ENCODE measurements at places on chromosomes 1 and 21. TPM values are rescaled to one million over a fixed set of nuclear protein-coding genes. Genes with fewer than 3 reads are reported as not detected.

GRCh38 chr1:55517036-55517435, 301.9 kb upstream of the USP24 start:
- no peaks in the 10 kb centered on the region for H3K27me3 ChIP-seq
- DNase-seq = no peak
- no peak overlapping the region for H3K4me3 ChIP-seq
- H3K27ac ChIP-seq = no peak overlapping the region

The LCE2B gene
- not detected for total RNA-seq

DNA sequence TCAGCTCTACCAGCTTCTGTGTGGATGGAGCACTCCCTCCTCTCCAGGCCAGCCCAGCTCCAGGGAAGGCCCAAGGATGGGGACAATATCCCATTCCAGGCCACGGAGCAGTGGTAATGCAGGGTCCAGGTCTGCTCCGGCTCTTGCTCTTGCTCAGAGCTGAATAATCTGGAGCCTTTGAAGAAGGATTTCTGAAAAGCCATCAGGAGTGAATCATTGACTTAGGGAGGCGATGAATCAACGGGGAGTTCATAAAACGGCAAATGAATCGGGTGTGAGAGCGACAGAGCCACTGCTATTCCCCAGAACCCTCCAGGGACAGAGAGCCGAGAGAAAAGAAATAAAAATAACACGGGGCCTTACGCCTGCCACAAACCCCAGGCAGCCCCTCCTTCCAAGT, 7.7 kb downstream of the POU3F1 start:
- H3K4me3 ChIP-seq = no peak overlapping the region
- no peak overlapping the region for H3K27ac ChIP-seq
- DNase-seq = no peak
- peaks cover 36% of the 10 kb centered on the region for H3K4me1 ChIP-seq
- peaks cover 2% of the 10 kb centered on the region for H3K36me3 ChIP-seq
- no peaks in the 10 kb centered on the region for H3K27me3 ChIP-seq

The AMY1A gene
- not detected for total RNA-seq

The RPTN gene
- total RNA-seq = not detected

GRCh38 chr1:242055749-242056320, 56.9 kb upstream of the MAP1LC3C start:
- no peaks in the 10 kb centered on the region for H3K36me3 ChIP-seq
- DNase-seq = no peak
- H3K4me1 ChIP-seq = no peaks in the 10 kb centered on the region
- no peak overlapping the region for H3K4me3 ChIP-seq
- H3K27me3 ChIP-seq = no peaks in the 10 kb centered on the region
- no peak overlapping the region for H3K27ac ChIP-seq

The DMBX1 gene
- total RNA-seq = 0.06 TPM

The OXCT2 gene
- 2.1 TPM for total RNA-seq

The MSTO1 gene
- total RNA-seq = 36.6 TPM

DNA sequence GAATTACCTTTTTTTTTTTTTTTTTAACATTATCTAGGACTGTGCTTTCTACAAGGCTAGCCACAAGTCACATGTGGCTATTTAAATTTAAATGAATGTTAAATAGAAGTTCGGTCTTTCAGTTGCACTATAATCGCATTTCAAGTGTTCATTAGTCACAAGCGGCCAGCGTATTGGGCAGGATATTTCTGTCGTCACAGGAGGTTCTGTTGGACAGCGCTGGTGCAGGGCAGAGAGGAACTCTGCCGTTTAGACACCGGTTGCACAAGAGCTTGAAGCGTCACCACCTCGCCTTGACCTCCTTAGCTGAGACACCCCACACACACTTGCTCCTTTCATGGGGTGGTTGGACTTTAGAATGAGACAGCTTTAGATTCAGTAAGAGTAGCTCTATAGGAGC, 64.1 kb downstream of the BACE2 start:
- H3K4me1 ChIP-seq = no peaks in the 10 kb centered on the region
- H3K36me3 ChIP-seq = no peaks in the 10 kb centered on the region
- no peaks in the 10 kb centered on the region for H3K27me3 ChIP-seq
- no peak for DNase-seq
- H3K27ac ChIP-seq = no peak overlapping the region

GRCh38 chr1:210446479-210446878, 117.8 kb downstream of the HHAT start:
- H3K27me3 ChIP-seq = no peaks in the 10 kb centered on the region
- peak; percentile 66 for DNase-seq
- no peak overlapping the region for H3K4me3 ChIP-seq
- no peaks in the 10 kb centered on the region for H3K36me3 ChIP-seq
- peaks cover 16% of the 10 kb centered on the region for H3K4me1 ChIP-seq
- H3K27ac ChIP-seq = no peak overlapping the region

The ADGRL2 gene
- total RNA-seq = 270 TPM

The CRYAA gene
- total RNA-seq = not detected

DNA sequence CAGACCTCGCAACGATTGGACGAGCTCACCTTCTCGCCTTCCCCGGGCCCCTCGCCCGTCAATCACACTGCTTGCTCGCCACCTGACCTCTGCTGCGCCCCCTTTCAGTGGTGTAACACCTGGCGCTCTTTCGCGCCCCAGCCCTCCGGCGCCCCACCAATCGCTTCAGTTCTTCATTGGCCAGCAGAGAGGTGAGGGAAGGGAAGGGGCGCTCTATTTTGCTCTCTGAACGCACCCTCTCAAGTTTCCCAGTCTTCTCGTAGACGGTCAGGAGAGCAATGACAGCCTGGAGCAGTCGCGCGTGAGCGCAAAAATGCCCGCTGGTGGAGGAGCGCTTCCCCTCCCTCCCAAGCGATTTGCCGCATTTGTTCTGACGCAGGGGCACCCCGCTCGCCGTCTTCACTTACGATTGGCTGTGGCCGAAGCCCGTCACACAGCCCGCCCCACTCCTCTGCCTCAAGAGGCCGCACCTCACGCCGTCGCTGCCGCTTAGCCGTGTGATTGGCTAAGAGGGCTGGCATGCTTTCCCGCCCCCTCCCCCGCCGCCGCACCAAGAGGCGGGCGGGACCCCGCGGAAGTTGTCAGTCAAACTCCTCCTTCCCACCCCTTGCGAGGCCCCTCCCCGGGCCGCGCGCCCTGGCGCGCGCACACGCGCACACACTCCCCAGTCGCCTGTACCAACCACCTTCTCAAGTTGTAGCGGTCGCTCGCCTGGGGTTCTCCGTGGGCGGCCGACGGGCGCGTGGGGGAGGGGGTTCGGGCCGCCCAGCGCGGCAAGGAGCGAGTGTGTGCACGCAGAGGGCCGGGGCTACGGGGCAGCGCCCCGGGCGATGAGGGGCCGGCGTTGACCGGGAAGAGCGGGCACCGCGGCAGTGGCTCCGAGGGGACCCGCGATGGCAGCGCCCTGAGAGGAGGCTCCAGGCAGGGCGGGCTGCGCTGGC, at the start of gene PPP2R5A:
TSS of gene PPP2R5A (plus strand) at position 667 of the 941 bp plus-strand sequence. CDS start 701 bp downstream, outside the sequence.
- peak; percentile 100 for DNase-seq
- peaks cover 13% of the 10 kb centered on the region for H3K4me1 ChIP-seq
- H3K27ac ChIP-seq = peak within 1 kb of the TSS; percentile 56
- H3K36me3 ChIP-seq = no peaks in the 10 kb centered on the region

- peaks cover 9% of the 10 kb centered on the region for H3K4me1 ChIP-seq
- peak overlapping the region; percentile 63 for H3K4me3 ChIP-seq
- H3K27me3 ChIP-seq = peaks cover 12% of the 10 kb centered on the region
- DNase-seq = peak; percentile 39
- no peak overlapping the region for H3K27ac ChIP-seq
- no peaks in the 10 kb centered on the region for H3K36me3 ChIP-seq
These were observed 726 bp upstream of the CYB5R1 start for GRCh38 chr1:202967684-202968281.

- no peak overlapping the region for H3K4me3 ChIP-seq
- no peaks in the 10 kb centered on the region for H3K36me3 ChIP-seq
- H3K4me1 ChIP-seq = peaks cover 5% of the 10 kb centered on the region
- peaks cover 3% of the 10 kb centered on the region for H3K27me3 ChIP-seq
These were observed 455.1 kb upstream of the VAMP3 start for GRCh38 chr1:7315946-7316345.

The IL10RB gene
- total RNA-seq = 5.6 TPM

- DNase-seq = no peak
- H3K4me3 ChIP-seq = no peak overlapping the region
- no peaks in the 10 kb centered on the region for H3K36me3 ChIP-seq
- no peaks in the 10 kb centered on the region for H3K27me3 ChIP-seq
- no peaks in the 10 kb centered on the region for H3K4me1 ChIP-seq
- H3K27ac ChIP-seq = no peak overlapping the region
These were observed 236.0 kb upstream of the NR5A2 start for GRCh38 chr1:199791495-199791894.

DNA sequence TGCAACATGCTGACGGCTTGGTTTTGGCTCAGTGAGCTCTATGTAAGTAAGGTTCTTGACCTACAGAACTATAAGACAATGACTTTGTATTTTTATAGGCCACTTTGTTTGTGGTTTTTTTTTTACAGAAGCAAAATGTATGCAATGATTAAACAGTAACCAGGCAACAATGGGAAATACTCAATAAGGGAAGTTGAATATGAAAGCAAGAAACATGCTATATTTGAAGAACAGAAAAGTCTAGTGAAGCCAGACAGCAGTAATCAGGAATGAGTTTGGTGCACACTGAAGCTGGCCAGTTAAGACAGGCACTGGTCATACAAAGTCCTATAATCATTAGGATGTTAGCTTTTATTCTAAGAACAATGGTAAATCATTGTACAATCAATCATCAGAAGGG, 1926.8 kb downstream of the NCAM2 start:
- no peaks in the 10 kb centered on the region for H3K27me3 ChIP-seq
- no peak for DNase-seq
- H3K27ac ChIP-seq = no peak overlapping the region
- no peak overlapping the region for H3K4me3 ChIP-seq
- no peaks in the 10 kb centered on the region for H3K36me3 ChIP-seq

DNA sequence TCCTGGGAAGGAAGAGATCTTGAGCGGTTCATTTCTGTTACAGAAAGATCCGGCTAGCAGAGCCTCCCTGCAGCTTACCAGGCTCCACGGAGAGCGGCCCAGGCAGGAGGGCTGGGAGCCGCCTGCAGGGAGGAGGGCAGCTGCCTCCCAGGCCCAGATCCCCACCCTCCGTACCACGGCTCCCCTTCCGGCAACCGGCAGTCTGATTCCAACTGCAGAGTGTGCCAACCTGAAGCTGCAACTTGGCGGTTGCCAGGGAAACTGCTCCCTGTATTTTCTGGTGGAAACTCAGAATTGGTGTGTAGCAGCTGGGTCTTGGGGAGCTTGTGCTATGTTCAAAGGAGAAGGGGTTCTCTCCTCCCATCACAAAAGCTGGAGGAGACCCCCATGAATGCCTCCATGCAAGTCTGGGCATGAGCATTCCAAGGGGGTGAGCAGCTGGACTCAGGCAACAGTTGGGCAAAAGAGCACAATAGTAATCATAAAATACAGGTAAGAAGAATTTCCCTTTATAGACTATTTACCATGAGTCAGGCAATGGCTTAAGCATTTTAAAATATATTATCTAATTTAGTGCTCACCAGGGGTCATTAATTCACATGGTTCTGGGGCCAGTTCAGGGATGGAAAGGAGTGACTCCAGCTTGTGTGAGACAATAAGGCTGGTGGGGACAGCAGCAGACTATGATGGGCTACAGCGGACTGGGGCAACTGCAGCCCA, 46.1 kb upstream of the KAZN start:
- no peak overlapping the region for H3K4me3 ChIP-seq
- H3K27ac ChIP-seq = no peak overlapping the region
- peak; percentile 13 for DNase-seq

The FAM72C gene
- 14.8 TPM for total RNA-seq

DNA sequence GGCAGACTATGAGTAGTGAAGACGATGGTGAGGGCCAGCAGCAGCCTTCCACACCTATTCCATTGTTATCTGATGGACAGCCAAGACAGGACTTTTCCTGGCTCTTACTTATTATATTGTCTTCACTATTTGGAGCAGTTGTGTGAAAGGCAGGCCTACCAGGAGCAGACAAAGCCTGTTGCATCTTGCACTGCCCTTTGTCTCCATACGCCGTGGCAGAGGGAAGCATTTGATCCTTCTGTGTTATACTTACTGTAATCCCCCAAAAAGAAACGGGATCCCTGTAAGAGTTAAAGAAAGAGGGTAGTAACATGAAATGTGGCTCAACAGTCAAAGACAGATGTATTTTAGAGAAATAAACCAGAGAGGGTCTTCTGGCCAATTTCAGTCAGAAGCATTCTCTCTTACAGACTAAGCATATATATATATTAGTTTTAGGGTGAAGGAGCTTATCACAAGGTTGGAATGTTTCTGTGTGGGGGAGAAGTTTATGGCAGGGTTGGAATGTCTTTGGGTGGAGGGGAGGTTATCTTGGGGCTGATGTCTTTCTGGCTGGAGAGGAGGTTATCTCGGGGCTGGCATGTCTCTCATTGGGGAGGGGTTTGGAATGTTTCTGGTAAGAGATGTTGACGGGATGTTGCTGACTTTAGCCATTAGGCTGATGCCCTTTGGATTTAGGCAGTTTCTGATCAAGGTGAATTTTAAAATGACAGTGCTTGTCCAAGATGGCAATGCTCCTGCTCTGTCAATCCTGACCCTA, 23.4 kb upstream of the HSD3B1 start:
- H3K27me3 ChIP-seq = no peaks in the 10 kb centered on the region
- DNase-seq = no peak
- H3K4me3 ChIP-seq = no peak overlapping the region
- H3K36me3 ChIP-seq = no peaks in the 10 kb centered on the region

The IVL gene
- not detected for total RNA-seq

- H3K27me3 ChIP-seq = no peaks in the 10 kb centered on the region
- H3K4me1 ChIP-seq = peaks cover 14% of the 10 kb centered on the region
- H3K36me3 ChIP-seq = peaks cover 5% of the 10 kb centered on the region
These were observed 37.6 kb downstream of the PUM1 start for GRCh38 chr1:31027693-31028526.

- H3K4me3 ChIP-seq = peak overlapping the region; percentile 99
- peaks cover 11% of the 10 kb centered on the region for H3K27me3 ChIP-seq
- DNase-seq = peak; percentile 41
- H3K36me3 ChIP-seq = no peaks in the 10 kb centered on the region
- H3K4me1 ChIP-seq = peaks cover 8% of the 10 kb centered on the region
These were observed 1.6 kb downstream of the PHF13 start for GRCh38 chr1:6614929-6615785.

DNA sequence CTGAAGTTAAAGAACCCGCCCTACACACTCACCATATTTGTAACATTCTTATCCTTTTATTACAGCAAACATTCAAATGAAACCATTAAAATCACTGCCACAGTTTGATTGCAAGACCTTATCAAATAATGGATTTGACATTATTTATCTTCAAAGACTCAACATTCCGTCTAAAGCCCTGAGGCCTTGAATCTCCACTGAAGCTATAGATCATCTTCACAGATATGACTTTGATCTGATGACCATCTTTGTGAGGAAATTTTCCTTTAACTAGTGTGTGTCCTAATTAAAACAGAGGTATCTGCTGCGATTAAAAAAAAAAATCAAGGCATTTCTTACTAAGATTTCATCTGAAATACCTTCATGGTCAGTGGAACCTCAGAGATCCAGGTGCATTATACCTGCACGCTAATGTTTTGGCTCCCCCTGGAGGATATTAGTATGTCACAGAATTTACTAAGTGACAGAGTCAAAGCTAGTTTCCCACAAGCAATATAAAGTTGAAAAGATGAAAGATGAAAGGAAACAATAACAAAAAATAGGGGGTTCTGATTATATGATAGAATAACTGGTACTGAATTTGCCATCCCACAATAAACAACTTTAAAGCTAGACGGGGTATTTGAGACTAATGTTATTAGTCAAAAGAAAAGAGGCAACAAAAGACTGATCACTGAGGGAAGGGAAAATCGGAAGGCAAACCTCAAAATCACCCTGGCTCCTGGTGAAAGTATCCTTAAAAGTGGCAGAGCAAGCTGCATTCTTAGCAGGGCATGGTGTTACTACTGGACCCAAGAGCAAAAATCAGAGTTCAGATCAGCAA, 923.4 kb downstream of the NCAM2 start:
- H3K4me3 ChIP-seq = no peak overlapping the region
- H3K36me3 ChIP-seq = no peaks in the 10 kb centered on the region
- peaks cover 44% of the 10 kb centered on the region for H3K27me3 ChIP-seq
- DNase-seq = peak; percentile 58
- H3K4me1 ChIP-seq = peaks cover 8% of the 10 kb centered on the region

The ARHGEF10L gene
- 20.3 TPM for total RNA-seq

Data from neural progenitor cell (in vitro differentiated cells).